Retinal pigment epithelial cell (primary cell): ENCODE measurements at places on chromosomes 2 and 18.

DNA sequence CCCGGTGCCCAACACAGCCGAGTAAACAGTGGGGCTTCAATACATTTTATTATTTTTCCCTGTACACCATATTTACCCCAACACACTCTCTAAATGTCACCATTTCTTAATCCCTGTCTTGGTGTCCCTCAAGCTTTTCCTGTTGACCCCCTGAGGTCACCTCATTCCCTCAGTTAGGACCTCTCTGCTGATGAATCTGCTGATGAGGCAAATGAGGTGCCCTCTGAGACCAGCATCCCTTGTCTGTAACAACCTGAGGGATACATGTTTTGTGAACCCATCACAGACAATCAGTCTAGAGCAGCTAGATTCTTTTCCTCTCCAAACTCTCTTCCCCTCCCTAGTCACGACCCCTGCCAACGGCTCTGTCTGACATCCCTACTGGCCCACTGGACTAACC lies 127.6 kb downstream of the FSHR start:
- DNase-seq = no peak

DNA sequence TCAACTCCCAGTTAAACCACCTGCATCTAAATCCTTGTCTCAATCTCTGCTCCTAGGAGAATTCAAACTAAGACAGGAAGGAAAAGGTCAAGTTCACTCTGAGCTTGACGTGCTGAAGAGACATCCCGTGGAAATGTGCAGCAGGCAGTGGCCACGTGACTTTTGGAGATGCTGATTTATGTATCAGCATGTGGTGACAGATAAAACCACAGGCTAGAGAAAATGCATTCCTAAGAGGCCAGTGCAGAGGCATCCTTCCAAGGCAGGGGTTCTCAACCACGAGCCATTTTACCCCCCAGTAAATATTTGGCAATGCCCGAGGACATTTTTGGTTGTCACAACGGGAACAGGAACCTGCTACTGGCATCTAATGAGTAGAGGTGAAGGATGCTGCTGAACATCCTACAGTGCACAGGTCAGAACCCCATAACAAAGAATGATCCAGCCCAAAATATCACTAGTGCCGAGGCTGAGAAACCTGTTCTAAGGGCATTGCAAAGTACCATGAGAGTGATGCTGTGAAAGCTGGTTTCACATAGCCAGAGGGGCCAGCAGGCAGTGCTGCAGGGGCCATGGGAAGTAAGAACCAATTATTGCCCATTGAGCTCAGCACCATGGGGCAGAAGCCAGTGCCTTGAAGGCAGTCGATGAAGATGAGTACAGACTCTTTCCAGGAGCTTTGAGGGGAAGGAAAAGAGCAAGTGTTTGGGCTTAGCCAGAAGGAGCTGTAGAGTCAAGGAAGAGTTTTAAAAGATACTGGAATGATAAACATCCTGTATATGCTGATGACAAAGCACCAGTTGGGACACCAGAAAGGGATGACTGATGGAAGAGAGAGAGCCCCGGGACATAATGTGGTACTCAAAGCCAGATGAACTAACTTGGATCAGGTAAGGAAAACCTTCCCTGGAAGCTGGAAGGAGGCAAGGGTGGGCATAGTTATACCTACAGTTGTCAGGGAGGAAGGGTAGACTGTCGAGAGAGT lies 174.6 kb downstream of the HAUS1 start:
- no peak for DNase-seq

DNA sequence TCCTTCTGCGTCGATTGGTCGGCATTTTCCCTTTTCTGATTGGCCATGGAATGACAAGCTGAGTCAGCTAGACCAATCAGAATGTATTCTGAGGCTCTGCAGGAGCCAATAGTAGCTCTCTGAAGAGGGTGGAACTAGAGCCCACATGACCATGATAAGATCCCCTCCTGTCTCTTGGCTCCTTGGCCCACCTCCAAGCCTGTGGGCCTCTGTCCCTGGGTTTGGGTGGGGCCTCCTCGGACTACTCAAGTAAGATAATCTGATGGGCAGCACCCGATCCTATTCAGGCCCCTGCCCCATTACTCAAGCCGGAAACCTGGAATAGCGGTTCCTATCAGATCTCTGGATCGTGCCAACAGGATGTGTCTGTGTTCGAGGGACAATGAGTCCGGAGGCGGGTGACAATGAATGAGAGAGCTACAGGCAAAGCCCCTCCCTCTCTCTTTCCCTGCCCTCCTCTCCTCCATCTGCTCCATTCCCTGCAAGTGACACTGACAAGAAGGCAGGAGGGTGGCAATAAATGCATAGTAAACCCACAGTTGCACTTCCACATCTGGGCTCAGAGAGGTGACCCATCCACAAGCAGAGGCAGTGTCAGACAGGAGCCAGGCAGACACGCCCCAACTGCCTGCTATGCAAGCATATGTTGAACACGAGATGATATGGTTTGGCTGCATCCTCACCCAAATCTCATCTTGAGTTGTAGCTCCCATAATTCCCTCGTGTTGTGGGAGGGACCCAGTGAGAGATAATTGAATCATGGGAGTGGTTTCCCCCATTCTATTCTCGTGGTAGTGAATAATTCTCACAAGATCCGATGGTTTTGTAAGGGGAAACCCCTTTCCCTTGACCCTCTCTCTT lies 114.7 kb downstream of the TNS1 start:
- DNase-seq = no peak

DNA sequence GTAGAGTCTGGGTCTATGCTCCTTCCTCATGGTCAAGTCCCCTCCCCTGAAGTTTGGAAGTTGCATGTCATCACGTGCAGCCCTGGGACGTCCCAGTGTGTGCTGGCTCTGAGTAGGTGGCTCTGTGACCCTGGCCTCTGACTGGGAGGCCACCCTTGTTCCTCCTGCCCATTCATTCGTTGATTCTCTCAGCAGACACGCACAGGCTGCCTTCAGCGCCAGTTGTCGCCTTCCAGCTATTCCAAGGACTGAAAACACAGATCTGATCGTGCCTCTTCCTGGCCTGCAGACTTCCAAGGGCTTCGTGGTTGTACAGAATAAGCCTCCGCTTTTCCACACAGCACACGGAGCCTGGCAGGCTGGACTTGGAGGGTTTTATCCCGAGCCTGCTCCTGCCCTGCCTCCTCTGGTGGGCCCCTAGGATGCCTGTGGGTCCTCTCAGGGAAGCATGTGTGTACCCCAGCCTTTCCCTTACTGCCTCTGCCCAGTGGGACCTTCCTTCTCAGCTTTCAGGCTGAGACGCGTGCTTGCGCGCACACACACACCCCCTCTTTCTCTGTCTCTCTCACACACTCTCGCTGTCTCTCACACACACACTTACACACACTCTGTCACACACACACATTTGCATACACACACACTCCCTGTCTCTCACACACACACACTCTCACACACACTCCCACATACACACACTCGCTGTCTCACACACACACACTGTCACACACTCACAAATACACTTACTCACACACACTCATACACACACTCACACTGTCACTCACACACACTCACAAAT lies 17.7 kb downstream of the SH3BP4 start:
- no peak for DNase-seq

DNA sequence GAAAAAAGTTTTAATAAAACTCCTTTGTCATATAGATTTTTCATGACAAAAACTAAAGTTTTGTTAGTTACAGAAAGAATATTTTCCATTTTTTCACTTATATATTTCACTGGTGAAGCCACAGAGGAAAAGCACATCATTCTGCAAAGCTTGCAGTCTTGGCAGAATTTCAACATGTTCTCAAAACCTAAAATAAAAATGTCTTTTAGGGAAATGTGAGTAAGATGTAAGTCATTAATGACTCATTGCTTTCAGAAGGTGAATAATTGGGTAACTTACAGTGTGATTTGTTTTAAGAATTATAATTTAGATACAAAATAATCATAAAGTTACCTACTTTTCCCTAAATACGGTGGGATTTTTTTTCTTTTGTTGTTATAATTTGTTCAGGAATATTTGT lies 43.4 kb upstream of the TNFRSF11A start:
- peak; percentile 51 for DNase-seq

DNA sequence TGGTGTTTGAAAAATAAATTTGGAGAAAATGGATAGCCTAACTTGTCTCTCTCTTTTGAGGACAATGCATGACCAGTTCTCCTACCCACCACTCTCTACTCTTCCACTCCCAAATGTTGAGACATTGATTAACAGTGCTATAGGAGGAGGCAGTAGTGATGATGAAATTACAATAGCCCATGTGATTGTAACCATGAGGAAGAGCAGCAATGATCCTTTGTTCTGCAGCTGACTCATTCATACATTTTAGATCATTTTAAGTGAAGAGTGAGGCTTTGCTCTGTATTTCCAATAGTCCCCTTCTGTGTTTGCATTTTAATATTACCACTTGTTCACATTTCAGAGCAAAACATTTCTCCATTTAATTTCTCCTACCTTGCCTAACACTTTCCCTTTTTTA lies 592.3 kb downstream of the THSD7B start:
- DNase-seq = no peak

DNA sequence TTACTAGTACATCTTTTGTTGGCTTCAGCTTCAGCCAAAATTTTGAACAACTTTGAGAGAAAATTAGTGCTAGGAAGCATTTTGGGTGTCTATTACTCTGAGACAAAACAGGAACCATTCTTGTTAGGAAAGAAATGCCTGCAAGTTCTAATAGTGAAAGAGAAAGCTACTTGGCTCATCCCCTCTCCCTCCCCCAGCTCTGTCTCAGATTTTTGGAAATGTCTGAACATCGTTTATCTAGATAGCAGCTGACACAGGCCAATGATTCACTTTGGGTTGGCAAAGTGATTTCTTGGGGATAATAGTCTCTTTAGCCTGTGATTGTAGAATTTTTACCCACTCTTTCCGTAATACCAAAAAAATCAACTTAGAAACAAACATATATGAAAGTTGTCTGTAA lies 42.3 kb upstream of the PTPRM start:
- DNase-seq = no peak

GRCh38 chr18:69948919-69949537 lies 1.4 kb upstream of the CD226 start:
- DNase-seq = no peak

- no peak for DNase-seq
Measured at GRCh38 chr2:30695749-30696148, 111.5 kb downstream of the CAPN13 start.
